ENCODE measurements at places on chromosomes 13 and 19.

- DNase-seq = no peak
These were observed 43.6 kb upstream of the RCBTB2 start for GRCh38 chr13:48576448-48577010.

DNA sequence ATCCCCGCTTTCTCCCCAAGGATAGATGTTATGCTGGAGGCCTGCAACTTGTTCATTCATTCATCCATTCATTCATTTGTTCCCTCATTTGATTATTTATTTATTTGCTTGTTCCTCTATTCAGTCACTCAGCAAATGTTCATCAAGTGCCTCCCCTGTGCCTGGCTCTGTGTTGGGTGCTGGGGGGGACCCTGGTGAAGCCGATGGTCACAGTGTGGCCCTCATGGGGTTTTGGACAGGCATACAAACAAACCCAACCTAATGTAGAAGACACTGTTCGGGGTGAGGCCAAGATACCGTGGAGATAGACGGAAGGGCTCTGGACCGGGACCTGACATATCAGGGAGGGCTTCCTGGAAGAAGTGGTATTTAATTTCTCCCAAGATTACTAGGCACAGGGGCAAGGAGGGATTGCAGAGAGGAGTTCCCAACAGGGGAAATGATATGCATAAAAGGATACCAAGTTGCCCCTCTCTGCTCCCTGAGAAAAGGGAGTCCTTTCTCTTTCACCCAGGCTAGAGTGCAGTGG, 58.1 kb downstream of the ZNF536 start:
- no peak for DNase-seq

DNA sequence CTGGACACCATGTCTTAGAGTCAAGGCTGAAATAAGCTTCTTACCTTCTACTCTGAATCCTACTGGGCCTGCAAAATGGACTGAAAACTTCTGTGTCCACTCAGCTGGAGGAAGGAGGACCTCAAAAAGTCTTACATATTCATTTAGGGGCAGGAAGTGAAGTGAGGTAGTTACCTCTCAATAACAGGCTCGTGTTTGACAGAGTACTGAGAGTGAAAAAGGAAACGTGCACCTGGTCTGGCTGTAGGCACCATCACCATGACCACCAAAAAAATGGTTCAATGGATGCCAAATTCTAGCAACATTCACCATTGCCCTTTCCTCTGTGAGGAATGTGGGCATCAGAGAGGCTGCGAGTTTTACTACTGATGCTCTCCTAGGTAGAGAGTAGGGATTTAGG, 176.2 kb downstream of the RFC3 start:
- DNase-seq = no peak

DNA sequence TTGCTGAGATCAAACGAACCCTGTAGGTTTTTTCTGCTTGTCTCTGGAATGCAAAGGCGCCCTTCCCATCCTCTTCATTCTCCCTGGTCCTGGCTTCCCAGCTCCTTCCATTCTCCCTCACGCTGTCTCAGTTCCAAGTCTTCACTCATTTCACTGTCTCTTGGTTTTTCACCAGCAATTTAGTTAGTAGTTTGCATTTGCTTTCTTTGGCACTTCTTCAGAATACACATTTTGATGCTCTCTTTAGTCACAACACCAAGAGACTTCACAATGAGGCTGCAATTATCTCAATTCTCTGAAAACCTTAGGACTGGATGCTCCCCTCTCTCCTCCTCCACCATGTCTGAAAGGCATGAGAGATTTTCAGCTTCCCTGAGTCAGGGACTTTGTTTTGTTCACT, 470.7 kb downstream of the FGF14 start:
- no peak for DNase-seq

DNA sequence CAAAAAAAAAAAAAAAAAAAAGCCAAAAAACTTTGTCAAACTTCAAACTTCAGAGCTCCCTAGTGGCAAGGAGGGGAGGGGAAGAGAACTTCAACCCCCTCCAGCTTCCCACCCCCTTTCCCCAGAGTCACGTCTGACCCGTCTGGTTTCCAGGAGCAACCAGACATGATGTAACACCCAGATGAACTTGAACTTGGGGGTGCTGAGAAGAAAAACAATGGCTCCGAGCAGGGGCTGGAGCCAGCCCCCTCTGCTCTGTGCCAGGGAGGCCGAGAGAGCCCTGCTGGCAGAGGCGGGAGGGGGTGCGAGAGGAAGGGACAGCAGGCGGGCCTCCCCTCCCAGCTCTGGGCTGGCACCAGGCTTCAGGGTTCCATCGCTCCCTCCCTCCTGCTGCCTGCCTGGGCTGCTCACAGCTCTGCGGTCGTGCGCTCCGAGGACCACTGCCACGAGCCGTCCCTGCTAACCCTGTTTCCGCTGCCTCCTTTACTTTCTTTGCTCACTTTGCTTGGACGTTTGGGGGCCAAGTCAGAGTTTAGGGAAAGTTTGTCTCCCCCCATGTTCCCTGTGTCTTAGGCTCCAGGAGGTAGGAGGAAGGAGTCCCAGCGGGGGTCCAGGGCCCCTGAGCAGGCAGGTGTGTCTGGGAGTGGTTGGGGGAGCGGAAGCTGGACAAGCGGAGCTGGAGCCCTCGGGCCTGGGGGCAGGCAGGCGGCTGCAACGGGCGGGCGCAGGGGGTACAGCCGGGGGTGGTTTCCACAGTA, 11.1 kb downstream of the LYL1 start:
- DNase-seq = no peak
